ENCODE measurements at places on chromosomes 16 and 17. TPM values are rescaled to one million over a fixed set of nuclear protein-coding genes. Genes with fewer than 3 reads are reported as not detected.

ZNRF1 gene
- 18.5 TPM for total RNA-seq

CAPNS2 gene
- 5.6 TPM for total RNA-seq

LGALS9 gene
- 1.1 TPM for total RNA-seq

RASD1 gene
- total RNA-seq = 0.11 TPM

RETREG3 gene
- total RNA-seq = 51.5 TPM

MT1A gene
- not detected for total RNA-seq
